Substantia nigra (tissue), 51 donors: ENCODE measurements at places on chromosomes 1 and 21.

DNA sequence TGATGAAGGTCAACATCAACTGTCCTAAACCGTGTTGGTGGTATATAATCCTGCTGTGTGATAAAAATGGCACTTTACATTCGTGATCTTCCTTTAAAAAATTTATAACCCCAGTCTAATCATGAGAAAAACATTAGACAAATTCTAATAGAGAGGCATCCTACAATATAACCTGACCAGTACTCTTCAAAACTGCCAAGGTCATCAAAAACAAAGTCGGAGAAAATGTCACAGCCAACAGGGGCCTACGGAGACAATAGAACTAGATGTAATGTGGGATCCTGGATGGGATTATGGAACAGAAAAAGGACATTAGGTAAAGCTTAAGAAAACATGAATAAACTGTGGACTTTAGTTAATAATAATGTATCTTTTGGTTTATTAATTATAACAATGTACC is 25.0 kb downstream of the CDKN2C start:
- DNase-seq, result no peak

GRCh38 chr1:237473854-237474253 is 416.9 kb downstream of the ZP4 start:
- no peak for DNase-seq

DNA sequence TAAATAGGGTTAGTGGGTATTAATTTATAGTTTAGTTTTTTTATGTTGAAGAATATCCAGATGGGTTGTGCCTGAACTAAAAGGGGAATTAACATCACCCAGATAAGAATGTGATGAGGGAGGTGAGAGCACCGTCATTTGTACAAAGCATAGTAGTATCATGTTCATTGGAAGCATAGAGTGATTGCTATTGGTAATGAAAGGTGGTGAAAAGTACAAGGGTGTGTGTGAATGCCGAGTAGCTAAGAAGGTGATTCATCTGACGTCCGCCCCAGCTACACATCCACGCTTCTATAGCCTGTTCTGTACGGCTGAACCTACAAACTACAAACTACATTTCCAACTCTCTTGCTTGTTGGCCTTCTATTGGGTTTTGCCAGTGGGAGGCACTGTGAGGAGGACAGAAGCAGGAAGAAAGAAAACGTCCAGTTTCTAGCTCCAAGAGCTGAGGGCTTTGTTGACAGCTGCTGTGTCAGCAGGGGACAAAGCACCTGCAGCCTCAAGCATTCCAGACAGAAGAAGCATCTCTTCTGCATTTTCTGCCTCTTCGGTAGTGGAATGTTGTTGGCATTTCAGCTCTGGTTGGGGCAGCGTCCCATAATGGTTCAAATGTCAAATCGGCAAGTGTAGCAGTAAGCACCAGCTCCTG is 404.8 kb downstream of the KCTD3 start:
- no peak for DNase-seq

- DNase-seq, result no peak
Observed at GRCh38 chr1:20279509-20279908, 11.2 kb upstream of the VWA5B1 start.

DNA sequence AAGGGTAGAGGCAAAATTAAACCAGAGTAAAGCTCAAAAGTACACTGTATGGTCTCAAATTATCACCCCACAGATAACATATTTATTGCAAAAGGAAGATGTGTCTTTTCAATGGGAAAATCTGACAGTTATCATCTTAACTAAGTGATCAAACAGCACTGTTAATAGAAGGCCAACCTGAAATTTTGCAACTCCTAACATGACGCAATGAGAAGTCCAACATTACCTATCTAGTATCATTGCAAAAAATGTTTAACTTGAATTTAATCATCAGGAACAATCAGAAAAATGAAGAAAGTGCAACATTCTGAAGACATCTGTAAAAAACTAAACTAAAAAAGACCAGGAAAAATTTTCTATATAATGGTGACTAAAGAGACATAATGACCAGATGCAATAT is 156.7 kb upstream of the POGK start:
- no peak for DNase-seq

GRCh38 chr1:206841609-206842323 is 23.7 kb upstream of the IL20 start:
- no peak for DNase-seq

DNA sequence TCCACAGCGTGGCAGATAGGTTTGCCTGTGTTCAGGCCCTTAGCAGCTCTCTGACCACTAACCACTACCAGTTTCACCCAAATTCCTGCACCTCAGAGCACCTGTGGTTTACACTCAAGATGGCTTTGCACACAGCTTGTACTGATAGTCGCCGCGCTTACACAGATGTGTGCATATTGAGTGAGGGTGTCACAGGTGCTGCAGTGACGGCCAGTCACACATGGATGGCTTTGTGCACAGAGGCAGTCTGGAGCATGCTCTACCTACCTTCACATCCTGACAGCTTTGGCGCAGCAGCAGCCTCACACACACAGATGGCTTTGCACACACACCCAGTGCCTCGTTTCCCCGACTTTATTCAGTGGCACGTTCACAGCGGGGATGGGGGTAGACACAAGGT is 7.5 kb downstream of the DMAP1 start:
- DNase-seq, result no peak

DNA sequence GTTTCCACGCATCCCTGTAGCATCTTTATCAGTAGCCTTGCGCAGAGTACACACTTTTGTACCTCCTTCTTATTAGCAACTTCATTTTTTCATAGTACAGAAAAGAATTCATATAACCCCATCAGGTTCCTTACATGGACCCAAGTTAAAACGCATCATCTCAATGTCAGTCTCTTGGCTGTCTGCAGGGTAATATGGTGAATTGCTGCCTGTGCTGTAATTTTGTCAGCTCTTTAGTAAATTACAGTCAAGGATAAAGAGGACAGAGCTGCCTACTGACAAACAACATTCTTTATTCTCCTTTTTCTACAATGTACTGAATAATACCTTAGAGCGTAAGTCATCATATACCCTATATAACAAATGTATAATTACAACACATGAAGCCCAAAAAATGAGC is 222.5 kb downstream of the MRPL39 start:
- no peak for DNase-seq

DNA sequence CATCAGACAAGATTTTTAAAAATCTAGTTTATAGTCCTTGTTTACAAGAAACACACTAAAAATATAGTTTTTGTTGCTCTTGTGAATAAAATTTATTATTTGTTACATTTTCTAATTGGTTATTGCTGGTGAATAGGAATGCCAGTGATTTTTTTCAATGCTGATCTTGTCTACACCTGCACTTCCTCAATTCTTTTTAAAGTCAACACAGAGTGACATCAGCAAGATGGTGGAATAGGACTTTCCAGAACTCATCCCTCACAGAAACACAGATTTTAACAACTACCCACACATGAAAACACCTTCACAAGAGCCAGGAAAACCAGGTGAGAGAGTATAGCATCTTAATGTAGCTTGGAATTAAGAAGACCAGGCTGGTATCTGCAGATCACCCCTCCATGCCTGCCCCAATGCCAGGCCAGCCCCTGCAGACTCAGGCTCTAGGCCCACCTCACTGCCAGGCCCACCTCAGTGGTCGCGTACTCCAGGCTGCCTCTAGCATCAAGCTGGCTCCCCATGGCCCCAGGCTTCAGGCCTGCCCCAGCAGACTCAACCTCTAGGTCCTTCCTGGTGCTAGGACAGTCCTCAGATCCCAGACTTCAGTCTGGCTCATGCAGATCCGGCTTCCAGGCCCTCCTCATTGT is 117.6 kb downstream of the WDR3 start:
- no peak for DNase-seq
